ENCODE measurements at places on chromosomes 2 and 18.

DNA sequence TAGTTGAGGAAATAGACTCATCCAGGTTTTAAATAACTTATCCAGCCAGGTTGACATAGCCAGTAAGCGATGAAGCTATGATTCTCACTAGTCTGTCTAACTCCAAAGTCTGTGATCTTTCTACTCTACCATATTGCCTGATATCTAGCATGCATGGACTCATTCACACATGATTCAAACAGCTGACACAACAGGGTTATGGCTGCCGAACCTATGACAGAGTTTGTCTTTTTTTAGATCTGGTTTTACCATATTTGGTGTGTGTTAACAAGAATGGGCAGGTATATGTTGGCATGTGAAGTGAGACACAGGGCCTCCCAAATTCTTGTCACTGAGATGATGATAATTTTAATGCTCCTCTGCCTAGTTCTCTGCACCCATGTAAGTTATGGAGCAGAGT is 210.6 kb downstream of the BABAM2 start:
- no peak for DNase-seq

- no peak for DNase-seq
Observed at GRCh38 chr2:23753291-23754010, 173.5 kb downstream of the ATAD2B start.

DNA sequence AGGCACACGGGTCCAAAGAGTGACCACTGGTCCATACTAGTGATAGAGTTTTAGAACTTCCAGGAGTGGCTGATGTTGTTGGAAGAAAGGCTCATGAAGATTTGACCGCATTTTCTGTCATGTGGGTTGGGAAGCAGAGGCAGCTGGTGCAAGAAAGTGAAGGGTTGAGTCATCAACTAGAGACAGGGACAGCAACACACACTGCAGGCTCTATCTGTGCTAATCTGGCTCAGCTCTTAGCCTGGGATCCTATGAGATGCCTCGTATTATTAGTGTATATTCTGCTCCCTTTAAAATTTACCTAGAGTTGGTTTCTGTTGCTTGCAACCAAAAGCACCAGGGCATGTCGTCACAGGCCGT is 2.5 kb upstream of the SH3RF3 start:
- no peak for DNase-seq

DNA sequence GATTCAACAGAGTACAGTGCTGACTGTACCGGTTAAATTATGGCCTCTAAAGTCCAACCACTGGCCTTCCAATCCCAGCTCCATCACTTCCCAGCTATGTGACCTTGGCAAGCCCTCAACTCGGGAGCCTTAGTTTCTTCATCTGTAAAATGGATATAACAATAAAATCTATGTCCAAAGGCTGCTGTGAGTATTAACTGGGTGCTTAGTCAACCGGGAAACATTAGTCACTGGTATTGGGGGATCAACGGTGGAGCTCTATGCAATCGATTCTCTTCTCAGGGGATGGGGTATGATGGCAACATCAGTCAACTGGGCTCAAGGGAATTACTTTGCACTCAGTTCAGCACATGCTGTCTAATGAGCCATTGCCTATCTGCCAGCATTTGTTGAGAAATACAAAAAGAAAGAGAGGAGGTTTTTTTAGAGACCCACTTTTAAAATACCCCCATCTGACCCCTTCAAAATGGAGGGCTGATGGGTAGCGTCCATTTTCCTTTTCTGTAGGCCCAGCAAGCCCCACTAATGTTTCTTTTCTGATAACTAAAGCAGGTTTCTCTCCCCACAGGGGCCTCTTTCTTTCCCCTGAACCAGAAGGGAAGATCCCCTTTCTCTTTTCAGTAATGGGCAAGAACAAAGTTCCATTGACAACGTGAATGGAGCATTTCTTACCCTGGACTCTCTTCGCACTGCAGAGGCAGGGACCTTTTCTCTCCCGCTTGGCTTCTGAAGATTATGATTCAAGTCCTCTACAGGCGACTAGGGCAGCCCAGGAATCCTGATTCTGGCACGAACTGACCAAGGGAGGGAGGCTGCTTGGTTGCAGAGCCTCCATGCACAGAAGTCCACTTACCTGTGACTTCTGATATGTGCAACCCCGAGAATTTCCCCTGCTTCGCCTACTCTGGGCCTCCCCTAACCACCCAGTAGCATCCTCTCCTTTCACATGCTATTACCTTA is 8.7 kb upstream of the AGFG1 start:
- DNase-seq, result no peak

DNA sequence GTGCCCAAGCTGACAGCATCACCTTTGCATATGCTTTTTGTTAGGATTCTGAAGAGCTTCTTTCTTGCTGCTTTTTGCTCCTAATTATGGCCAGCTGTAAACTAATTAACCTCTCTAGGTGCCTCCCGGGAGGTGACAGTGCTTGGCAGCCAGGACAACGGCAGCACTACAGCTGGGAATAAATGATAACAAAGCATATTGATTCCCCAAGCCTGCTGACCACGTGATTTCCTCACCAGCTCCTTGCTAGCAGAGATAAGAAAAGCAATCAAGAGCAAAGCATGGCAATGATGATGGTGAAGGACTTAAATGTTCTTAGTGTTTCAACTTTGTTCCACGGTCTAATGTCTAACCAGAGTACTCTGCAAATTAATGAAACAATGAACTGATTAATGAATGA is 1074.4 kb upstream of the GYPC start:
- DNase-seq, result no peak

DNA sequence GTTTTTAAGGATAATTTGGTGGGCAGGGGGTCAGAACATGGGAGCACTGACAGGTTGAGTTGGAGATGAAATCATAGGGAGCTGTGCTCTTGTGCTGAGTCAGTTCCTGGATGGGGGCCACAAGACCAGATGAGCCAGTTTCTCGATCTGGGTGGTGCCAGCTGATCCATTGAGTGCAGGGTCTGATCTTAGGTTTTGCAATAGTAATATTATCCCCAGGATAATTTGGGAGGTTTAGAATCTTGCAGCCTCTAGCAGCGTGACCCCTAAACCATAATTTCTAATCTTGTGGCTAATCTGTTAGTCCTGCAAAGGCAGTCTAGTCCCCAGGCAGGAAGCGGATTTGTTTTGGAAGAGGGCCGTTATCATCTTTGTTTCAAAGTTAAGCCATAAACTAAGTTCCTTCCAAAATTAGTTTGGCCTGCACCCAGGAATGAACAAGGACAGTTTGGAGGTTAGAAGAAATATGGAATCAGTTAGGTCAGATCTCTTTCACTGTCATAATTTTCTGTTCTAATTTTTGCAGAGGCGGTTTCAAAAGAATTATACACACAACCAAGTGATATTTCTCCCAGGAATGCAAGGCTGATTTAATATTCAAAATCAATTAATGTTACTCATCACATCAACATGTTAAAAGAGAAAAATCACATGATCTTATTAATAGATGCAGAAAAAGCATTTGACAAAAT is 23.0 kb downstream of the DBI start:
- DNase-seq, result no peak

DNA sequence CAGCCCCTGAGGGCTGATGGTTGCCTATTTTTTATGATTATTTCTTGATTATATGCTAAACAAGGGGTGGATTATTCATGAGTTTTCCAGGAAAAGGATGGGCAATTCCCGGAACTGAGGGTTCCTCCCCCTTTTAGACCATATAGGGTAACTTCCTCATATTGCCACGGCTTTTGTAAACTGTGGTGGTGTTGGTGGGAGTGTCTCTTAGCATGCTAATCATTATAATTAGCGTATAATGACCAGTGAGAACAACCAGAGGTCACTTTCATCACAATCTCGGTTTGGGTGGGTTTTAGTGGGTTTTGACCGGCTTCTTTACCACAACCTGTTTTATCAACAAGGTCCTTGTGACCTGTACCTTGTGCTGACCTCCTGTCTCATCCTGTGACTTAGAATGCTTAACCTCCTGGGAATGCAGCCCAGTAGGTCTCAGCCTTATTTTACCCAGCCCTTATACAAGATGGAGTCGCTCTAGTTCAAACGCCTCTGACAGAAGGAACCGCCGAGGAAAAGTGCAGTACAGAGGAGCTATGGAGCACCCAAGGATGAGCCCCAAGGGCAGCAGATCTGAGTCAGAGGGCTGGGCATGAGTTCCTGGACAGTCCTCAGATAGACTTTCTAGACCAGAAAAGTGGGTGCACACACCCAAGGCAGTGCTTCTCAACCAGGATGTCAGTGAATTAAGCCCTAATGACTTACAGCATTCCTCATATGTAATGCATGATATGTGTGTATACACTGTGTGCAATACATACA is 37.1 kb upstream of the ASAP2 start:
- DNase-seq, result no peak

DNA sequence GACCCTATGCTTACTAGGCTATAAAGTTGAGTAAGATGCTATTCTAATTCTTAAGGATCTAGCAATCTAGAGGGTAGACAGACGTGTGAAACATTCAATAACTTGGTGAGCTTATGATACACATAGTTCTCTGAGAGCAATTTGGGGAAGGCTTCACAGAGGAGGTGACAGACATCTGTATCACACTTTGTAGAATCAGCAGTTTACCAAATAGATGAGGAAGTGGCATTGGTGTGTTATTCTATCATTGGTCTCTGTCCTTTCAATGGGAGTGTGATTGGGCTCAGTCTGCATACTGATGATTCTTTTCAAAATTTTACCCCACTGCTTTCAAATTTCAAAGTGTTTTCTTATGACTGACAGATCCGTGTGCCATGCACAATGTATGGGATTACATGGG is 47.0 kb upstream of the TMEM178A start:
- no peak for DNase-seq

GRCh38 chr2:84816426-84817026 is 64.4 kb downstream of the TRABD2A start:
- DNase-seq, result no peak

DNA sequence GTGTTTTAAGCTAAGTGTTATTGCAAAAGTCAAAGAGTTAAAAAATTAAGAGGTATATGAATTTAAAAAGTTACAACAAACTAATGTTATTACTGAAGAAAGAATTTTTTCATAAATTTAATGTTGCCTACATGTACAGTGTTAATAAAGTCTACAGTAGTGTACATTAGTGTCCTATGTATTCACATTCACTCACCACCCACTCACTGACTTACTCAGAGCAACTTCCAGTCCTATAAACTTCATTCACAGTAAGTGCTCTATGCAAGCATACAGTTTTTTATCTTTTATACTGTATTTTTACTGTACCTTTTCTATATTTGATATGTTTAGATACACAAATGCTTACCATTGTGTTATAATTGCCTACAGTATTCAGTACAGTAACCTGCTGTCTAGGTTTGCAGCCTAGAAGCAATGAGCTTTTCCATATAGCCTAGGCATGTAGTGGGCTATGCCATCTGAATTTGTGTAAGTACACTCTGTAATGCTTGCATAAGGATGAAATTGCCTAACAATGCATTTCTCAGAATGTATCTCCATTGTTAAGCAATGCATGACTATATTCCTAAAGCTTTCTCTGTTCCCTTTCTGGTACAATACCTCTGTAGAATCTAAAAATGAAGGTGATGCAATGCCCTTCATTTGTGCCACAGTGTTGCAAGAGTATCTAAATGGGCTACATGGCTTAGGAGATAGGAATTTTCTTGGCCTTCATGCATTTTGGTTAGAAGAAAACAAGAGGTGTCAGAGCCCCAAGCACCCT is 370.8 kb upstream of the NT5C1B start:
- no peak for DNase-seq

- DNase-seq, result no peak
Observed at GRCh38 chr18:13573750-13574149, 152.6 kb downstream of the FAM210A start.

DNA sequence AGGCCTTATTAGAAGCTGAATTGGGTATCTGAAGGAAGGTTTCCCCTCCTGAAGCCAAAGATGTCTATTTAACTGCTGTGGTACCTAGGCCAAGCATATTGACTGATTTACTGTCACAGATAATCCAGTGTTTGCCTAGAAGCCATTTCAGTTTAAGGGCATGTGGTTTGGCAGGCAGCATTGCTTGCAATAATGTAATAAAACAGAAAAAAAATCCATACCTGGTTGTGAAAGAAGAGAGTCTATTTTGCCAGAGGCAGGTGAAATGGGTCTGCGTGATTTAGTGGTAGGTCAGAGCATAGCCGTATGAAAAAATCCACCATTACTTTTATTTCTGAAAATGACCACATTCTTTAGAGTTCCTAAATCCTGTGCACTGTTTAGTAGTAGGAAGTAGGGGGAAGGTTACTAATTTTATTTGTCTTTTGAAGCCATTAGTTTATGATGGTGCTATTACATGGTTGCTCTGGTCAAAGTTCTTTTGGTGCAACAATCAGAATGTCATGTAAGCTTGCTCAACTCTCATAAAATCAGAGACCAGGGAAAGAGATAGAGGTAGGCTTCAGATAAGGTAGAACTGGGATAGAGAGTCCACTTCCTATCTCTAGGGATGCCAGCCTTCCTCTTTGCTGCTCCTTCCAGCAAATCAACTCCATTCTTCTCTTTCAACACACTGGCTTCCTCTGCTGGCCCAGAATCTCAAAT is 343.4 kb downstream of the GPD2 start:
- no peak for DNase-seq

DNA sequence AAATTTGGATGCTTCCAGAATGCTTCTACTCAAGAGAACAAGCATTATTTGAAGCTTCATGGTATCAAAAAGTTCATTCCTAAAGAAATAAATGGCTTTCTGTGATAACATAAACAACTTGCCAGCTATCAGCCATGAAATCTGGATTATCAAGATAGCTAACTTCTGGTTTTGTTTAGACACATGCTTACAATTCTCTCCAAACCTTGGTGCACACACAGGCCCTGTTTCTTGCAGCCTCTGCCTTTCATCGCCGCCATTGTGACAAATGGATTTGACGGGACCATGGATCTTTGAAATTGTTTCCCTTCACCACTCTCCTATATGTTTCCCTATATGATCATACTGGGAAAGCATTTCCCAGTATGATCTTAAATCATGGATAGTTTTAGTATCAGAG is 47.9 kb upstream of the CABLES1 start:
- DNase-seq, result no peak

DNA sequence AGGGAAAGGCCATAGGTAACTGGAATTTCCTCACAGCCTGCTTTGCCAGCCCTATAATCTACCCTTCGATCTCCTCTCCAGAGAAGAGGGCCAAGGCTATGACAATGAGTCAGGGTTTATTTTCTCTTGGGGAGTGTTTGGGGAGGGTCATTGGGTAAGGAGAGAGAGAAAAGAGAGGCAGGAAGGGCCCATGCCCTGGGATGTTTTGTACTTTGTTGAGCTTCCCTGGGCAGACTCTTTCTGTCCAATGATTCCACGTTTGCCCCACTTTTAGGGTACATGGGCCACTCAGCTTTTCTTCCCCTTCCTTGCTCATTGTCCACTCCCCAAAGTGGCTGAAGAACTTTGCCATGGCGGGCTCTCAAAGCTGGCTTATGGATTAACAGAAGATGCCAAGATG is 224.2 kb downstream of the ALK start:
- DNase-seq, result no peak

GRCh38 chr2:219399716-219400478 is 12.2 kb upstream of the DNPEP start:
- DNase-seq, result no peak

DNA sequence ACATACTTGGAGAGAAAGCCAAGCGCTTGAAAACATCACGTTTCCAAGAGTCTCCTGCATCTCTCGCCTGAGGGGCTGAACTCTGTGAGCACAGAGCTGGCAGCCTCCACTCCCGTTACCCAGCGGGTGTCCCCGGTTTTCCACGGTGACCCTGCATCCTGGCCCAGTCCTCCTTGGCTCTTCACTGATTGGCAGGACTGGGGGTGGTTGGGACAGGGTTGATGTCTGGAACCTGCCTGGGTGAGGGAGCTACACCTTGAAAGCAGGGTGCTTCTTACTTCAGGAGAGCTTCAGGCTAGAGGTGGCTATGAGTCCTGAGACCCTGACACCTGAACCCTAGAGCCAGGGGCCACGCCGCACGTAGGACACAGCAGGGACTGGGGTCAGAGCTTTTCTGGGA is 234.1 kb downstream of the DYSF start:
- DNase-seq, result no peak

- DNase-seq, result no peak
Observed at GRCh38 chr18:13491138-13491537, 235.2 kb downstream of the FAM210A start.
